Upper lobe of left lung (tissue), 6 donors: ENCODE measurements at places on chromosomes 5 and 9. TPM values are rescaled to one million over a fixed set of nuclear protein-coding genes. Genes with fewer than 3 reads are reported as not detected.

The KCNIP1 gene
- total RNA-seq = 3.3 TPM

The ADAMTS2 gene
- 114 TPM for total RNA-seq

The PRKAA1 gene
- 94.7 TPM for total RNA-seq

The RBM18 gene
- 14.3 TPM for total RNA-seq

The HMGXB3 gene
- 46.0 TPM for total RNA-seq

The IL7R gene
- 139 TPM for total RNA-seq

The CYSTM1 gene
- total RNA-seq = 91.5 TPM

The DCAF12 gene
- total RNA-seq = 36.3 TPM

The PDZD2 gene
- total RNA-seq = 73.6 TPM

The HTR4 gene
- total RNA-seq = not detected

The TSSK1B gene
- not detected for total RNA-seq

The FCN1 gene
- 147 TPM for total RNA-seq

DNA sequence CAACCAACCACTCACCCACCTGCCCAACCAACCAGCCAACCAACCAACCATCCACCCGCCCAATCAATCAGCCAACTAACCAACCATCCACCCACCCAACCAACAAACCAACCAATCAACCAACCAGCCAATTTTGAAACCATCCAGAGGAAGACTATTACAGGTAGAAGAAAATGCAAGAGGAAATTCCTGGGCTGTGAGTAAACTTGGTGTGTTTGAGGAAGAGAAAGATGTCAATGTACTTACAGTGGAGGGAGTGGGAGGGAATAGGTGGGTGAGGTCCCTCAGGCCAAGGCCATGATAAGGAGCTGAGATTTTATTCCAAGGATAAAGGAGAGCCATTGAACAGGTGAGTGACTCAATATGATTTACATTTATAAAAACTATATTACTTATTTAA is 30.4 kb downstream of the C9orf57 start:
- DNase-seq = no peak

DNA sequence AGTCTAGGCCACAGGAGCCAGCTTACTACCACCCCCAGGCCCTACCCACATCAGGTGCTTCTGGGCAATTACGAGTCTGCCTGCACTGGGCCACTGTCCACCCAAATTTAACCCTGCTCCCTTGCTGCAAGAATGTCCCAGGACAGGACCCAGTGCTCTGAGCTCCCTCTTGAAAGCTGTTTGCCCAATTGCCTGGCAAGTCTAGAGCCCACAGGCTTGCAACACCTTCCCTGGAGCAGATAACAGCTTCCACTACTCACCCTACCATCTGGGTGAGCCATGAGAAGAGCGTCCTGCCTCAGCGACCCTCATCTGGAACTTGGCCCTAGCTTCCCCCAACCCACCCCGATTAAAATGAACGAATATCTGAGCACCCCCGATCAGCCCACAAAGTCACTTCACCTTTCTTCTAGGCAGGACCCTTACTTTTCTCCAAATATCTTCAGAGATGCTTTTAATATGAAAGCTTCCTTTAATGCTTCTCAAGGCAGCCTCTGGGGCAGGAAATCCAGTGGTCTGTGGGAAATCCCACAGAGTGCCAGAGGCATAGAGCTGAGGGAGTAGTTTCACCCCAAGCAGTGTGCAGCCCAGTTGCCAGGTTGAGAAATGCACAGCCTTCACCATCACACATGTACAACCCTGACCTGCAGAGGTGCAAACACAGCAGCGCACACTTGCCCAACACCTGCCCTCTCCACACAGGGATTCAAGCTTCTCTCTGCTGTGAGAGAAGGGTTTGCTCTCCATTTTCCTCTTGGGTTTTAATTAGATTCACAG is 10.6 kb downstream of the ACSL6 start:
- DNase-seq = no peak

- no peak for DNase-seq
Measured at GRCh38 chr9:111886983-111887718, 9.5 kb upstream of the UGCG start.

GRCh38 chr9:36399980-36400331 is at the start of gene RNF38:
TSS of gene RNF38 (minus strand) at chr9:36400269. CDS start at chr9:36400108, 161 bp downstream.
- no peak for DNase-seq

DNA sequence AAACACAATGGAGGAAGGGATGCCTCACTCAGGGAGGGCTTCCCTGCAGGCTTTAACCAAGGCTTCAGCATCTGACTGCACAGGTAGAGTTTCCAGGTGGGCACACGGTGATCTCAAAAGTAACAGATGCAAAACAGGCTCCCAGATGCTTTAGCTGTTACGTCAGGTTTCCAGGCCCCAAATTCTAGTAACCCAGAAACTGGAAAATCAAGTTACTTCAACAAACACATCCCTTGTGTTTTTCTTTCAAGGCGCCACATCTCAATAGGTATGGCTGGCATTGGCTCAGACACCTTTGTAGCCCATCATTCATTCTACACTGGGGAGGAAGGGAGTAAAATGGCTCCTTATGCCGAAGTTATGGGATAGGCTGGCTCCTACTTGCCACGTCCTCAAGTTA is 27.4 kb downstream of the NRG2 start:
- DNase-seq = no peak

DNA sequence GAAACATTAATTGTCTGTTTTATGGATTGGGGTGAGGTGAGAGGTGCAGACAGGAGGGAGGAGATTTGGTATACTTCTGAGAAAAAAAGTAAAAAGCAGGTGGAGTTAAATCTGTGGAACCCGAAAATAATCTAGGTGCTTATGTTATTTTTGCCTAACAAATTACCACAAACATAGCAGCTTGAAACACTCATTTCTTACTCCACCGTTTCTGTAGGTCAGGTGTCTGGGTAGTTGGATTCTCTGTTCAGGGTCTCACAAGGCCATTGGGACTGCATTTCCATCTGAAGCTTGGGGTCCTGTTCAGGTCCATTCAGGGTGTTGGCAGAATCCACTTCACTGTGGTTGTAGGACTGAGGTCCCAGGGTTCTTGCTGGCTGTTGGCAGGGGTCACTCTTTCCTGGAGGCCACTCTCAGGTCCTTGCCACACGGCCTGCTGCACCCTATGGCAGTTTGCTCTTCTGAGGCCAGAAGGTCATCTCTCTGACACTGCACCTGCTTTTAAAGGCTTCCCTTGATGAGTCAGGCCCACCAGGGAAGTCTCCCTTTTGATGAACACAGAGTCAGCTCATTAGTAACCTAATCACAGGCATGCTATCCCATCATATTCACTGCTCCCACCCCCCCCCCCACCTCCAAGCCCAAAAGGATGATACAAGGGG is 82.2 kb downstream of the TRIO start:
- DNase-seq = no peak

DNA sequence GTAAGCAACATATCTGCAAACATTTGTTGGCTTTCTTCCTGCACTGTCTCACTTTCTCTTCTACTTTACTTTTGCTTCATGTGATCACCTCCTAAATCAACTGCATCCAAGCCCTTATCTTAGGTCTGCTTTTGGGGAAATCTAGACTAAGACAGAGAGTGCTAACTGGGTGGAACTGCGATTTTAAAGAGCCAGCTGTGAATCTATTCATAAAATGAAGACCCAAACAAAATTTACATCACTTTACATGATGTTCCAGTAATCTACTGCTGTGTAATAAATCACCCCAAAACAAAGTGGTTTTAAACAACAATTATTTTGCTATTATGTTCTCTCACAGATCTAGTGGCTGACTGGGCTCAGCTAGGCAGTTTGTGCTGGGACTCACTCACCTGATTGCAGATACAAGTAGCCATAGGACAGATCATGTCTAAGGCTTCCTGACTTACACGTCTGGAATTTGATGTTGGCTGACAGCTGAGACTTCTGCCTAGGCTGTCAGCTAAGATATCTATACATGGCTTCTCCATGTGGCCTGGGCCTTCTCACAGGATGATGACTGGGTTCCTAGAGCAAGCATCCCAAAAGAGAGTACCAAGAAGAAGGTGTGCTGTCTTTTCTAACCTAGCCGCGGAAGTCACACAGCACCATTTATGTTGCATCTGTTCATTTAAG is 145.1 kb upstream of the TBCA start:
- no peak for DNase-seq

DNA sequence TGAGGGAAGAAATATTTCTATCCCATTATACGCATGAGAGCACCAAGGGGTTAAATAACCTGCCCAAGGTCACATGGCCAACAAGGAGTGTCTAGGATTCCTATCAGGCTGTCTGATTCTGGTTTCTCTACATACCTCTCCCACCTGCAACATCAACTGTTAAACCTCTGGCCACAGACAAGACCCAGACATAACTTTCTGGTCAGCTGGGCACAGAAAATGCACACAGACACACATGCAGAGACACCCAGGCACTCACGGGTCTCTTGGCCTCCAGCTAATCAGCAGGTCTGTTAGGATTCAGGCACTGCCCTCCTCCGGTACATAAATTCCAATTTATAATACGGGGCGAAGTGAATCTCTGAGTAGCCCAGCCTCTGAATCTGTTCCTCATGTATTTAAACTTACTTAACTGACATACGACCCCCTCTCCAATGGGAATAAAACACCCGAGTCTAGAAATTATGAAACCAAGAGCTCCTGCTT is 1.5 kb downstream of the SEPTIN8 start:
- DNase-seq = no peak

GRCh38 chr5:1929108-1929991 is 46.6 kb upstream of the IRX4 start:
- DNase-seq = no peak

GRCh38 chr5:41793141-41793770 is 77.0 kb downstream of the OXCT1 start:
- DNase-seq = no peak

DNA sequence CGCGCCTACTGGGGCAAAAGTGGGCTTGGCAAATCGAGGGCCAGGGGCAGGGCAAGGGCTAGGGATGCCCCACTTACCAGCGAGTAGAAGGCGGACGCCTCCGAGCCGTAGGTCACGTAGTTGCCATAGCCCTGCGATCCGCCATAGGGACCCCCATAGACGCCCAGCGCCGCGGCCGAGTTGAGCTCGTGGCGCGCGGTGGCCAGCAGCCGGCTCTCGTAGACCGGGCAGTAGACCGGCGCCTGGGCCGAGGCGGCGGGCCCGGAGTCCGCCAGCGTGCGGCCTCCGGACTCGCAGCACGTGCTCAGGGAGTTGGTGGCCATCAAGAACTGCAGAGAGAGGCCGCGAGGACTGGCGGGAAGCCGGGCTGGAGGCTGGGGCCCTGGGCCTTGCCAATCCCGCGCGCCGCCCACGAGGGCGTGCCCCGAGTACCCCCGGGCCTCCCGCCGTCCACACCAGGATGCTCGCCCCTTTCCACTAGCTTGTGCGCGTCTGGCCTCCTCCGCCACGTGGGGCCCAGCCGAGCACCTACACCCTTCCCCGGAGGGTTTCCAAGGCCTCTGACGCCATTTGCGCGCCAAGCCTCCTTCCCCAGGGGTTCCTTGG is 891 bp downstream of the IRX4 start:
- no peak for DNase-seq

DNA sequence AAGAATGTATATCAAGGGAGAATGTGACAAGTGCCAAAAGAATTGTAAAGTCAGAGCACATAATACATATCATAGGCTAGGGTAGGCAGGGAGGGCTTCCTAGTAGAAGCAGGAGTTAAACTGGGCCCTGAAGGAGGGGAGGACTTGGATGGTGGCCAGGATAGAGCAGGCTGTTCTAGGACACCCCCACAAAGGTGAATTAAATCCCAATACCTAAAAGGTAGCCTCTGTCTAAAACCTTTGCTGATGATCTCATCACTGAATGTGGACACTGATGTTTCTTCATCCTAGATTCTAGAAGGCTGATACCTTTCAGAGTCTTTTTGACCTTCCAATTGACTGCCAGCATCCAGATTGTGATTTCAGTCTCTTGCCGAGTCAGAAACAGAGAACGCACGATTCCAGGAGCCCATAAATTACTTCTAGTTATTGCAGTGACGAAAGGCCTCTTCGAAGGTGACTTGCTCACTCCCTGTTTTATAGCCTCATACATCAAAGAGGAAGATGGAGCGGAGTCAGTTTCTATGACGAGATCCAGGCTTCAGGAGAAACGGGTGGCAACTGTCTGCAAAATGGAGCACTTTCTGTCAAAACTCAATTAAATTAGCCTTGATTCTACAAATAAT is 43.2 kb downstream of the KIF4B start:
- no peak for DNase-seq

DNA sequence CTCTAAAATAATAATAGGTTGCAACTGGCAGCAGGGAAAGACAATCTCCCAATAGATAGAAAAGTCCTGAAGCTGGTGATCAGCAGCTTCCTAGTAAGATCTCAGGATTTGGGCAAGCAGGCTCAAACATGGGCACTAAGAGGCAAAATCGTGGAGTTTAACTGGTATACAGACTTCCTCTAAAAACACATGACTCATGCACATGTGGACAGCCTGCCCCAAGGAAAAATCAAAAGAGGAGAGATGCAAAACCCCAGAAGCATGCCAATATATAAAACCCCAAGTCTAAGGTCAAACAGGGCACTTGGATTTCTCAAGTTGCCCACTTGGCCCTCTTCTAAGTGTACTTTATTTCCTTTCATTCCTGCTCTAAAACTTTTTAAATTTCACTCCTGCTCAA is 62.8 kb downstream of the CDKN2A start:
- DNase-seq = no peak

- DNase-seq = peak; percentile 97
Measured at GRCh38 chr5:1523793-1524480, at the start of gene LPCAT1. TSS of gene LPCAT1 (minus strand) at chr5:1523960. CDS start at chr5:1523844, 116 bp downstream.

GRCh38 chr9:111599092-111599954 is at the start of gene PTGR1:
TSS of gene PTGR1 (minus strand) at chr9:111599647. CDS start at chr9:111597422, 2,225 bp downstream.
- DNase-seq = peak; percentile 94

DNA sequence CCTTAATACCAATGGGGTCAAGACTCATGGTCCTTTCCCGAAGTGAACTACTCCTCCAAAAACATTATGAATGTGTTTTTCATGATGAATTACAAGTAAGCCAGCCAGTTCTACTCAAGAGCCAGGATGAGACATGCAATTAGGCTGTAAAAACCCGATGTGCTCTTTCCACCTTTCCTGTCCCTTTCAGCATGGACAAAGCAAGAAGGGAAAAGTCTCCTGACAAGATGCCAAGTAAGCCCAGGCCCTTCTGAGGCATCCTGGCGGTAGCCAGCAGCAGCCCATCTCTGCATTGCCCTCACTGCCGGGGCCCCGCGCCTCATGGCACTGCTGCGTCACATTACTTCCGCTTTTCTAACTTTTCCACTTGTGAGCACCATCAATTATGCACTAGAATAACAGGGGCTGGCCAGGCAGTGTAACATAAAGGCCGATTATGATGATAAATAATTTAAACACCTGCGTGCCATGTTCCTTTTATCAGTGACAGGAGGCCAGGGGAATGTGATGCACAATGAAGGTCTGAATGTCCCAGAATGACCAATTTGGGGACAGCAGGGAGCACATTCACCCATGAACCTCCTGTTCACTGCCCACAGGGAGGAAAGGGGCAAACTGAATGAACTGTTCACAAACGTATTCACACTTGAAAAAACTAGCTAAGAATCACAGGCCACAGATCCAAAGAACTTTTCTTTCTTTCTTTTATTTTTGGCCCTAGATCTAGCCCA is 37.4 kb downstream of the EFNA5 start:
- DNase-seq = no peak

- peak; percentile 49 for DNase-seq
Measured at GRCh38 chr5:170434966-170435605, 45.9 kb upstream of the KCNMB1 start.

- DNase-seq = no peak
Measured at GRCh38 chr5:55694152-55694830, 17.8 kb downstream of the SLC38A9 start.
